ENCODE measurements at places on chromosomes 5 and 9. TPM values are rescaled to one million over a fixed set of nuclear protein-coding genes. Genes with fewer than 3 reads are reported as not detected.

DNAJC25 gene
- 5.8 TPM for total RNA-seq

TSTD2 gene
- total RNA-seq: 19.2 TPM

PSAT1 gene
- 91.8 TPM for total RNA-seq

TOR1A gene
- total RNA-seq: 61.3 TPM

SLC23A1 gene
- 1.5 TPM for total RNA-seq

DNAH5 gene
- total RNA-seq: not detected

TCF7 gene
- 77.2 TPM for total RNA-seq

OXCT1 gene
- 84.4 TPM for total RNA-seq

COMMD10 gene
- 23.6 TPM for total RNA-seq

PTBP3 gene
- total RNA-seq: 101 TPM

PAEP gene
- total RNA-seq: not detected

DAB2 gene
- not detected for total RNA-seq

QRFP gene
- not detected for total RNA-seq

SNCAIP gene
- total RNA-seq: not detected

MYOT gene
- total RNA-seq: not detected

CAST gene
- total RNA-seq: 112 TPM

PCA3 gene
- not detected for total RNA-seq

TMEM215 gene
- total RNA-seq: not detected

CTSV gene
- total RNA-seq: 0.24 TPM

CA9 gene
- not detected for total RNA-seq

COL23A1 gene
- not detected for total RNA-seq

HNRNPH1 gene
- total RNA-seq: 987 TPM

KCNIP1 gene
- total RNA-seq: not detected

Data from activated T-helper 1 cell treated with anti-CD3 and anti-CD28 coated beads, Interleukin-12 subunit alpha, Interleukin-12 subunit beta, Interleukin-2, Interleukin-4 antibody, amounts not matched to agents 30 ng/mL and 10 ng/mL and 1 ng/mL, durations not matched to agents 14 hours and 24 hours and 36 hours (primary cell).